ENCODE measurements at places on chromosomes 3 and 15.
A peak's percentile ranks its signal among the peaks of the same experiment; 100 is the strongest.

GRCh38 chr3:8557298-8557697 is 55.7 kb downstream of the LMCD1 start:
- DNase-seq, result peak; percentile 75

DNA sequence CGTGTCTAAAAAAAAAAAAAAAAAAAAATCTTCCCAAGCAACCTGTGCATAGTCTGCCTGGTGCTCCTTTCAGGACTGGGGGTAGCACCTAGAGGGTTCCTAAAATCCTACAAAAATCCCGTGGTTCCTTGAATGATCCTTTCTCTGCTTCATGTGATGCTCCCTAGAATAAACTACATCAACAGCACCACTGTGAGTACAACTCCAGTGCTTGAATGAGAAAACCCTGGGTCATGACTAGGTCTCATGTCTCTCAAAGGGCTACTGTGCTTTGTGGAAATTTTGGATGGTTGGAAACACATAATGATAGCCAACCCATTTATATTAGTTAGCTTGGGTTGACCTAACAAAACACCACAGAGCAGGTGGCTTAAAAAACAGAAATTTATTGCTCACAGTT is 243.5 kb downstream of the OPA1 start:
- DNase-seq, result no peak

DNA sequence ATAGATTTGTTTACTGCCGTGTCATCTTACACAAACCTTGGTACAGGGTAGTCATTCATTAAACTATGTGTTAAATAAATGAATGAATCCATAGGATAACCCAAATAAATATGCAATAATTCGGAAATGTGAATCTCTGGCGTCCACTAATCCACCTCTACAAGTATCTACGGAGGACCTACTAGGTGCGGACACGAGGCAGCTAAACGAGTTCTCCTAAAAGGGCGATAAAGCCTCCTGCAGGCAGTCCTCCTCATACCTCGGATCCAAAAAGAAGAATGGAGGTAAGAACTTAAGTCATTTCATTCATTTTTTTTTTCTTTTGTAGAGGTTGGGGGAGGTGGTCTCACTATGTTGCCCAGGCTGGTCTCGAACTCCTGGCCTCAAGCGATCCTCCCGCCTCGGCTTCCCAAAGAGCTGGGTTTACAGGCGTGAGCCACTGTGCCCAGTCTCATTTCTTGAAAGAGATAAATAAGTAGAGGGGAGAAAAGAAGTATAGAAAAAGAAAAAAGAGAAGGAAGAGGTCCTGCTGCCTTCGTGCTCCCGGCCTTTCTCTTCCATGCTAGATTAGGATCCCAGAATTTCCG is 706 bp upstream of the RPL35A start:
- DNase-seq, result no peak

- no peak for DNase-seq
These were observed 459.8 kb downstream of the MCTP2 start for GRCh38 chr15:94691169-94691568.

GRCh38 chr3:144593881-144594280 is 622.3 kb downstream of the DIPK2A start:
- DNase-seq, result no peak

DNA sequence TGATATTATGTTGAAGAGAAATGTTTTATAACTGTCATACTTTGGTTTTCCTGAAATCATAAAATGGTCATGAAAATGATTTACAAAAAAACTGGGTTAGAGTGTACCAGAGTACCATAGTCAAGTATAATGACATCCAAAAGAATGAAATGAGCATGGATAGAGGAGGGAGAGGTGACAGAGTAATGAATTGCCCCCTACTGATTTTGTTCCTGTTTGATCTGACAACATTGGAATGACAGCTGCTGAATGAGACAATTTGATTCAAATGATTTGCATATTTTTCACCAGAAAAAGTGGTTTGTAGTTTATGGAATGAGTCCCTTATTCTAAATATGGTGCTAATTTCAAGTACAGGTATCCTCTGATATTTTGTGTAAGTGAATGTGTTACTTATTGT is 271.7 kb downstream of the CNTN4 start:
- DNase-seq, result no peak

- DNase-seq, result no peak
These were observed 88.3 kb downstream of the MYO5A start for GRCh38 chr15:52440414-52440813.

GRCh38 chr3:190224863-190225692 is 97.2 kb downstream of the CLDN1 start:
- DNase-seq, result no peak

Measured in stomach (tissue), 19 donors.